ENCODE measurements at places on chromosomes 2 and 18. TPM values are rescaled to one million over a fixed set of nuclear protein-coding genes. Genes with fewer than 3 reads are reported as not detected.

EFHD1 gene
- total RNA-seq, result 1.8 TPM

C2orf72 gene
- total RNA-seq, result not detected

SERPINB3 gene
- total RNA-seq, result not detected

CASP8 gene
- total RNA-seq, result 201 TPM

SCN9A gene
- not detected for total RNA-seq
